ENCODE measurements at places on chromosomes 7 and 10.

DNA sequence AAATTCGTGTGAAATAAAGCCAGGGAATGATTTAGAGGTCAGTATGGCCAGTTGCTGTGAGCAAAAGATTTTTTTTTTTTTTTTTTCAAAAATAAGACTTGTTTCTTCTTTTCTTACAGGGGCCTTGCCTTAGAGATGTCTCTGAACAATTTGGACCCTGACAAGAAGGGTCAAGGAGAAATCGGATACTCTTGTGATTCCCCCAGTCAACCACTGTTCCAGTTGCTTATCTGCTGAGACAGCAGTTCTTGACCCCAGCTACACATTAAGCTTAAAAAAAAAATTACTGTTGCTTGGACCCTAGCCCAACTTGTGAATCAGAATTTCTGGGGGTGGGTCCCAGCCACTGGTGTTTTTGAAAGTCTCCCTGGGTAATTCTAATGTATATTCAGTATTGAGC, 12.0 kb upstream of the FMC1 start:
- DNase-seq: no peak

- no peak for DNase-seq
Measured at GRCh38 chr7:121604627-121605316, 208.7 kb upstream of the FAM3C start.

DNA sequence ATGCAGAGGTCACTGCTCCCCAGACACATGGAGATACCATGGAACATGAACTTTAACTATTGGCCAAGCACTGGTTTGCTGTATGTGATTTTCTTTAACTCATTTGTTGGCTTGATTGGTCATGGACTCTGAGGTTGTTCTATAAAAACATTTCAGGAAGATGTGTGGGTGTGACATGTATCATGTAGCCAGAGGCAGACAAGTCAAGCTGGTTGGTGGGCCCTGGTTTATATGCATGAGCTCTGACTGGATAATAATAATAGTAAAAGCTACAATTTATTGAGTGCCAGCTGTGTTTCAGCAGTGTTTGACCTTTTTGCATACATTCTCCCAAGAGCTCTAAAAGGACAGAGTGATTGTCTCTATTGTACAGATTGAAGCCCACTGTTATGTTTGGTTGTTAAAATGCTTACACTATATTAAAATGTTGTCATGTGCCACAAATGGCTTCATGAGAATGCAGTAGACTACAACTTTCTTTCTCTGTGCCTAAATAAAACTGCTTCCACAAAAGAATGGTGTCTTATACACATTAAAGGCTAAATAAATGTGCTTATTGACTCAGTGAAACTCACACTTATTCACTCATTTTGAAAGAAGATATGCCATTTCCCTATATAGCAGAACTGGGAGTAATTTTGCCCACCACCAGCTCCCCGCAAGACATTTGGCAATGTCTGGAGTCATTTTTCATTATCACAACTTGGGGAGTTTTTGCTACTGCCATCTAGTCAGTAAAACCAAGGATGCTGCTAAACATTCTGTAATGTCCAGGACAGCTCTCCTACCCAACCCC, 243.6 kb upstream of the NFE2L3 start:
- no peak for DNase-seq

DNA sequence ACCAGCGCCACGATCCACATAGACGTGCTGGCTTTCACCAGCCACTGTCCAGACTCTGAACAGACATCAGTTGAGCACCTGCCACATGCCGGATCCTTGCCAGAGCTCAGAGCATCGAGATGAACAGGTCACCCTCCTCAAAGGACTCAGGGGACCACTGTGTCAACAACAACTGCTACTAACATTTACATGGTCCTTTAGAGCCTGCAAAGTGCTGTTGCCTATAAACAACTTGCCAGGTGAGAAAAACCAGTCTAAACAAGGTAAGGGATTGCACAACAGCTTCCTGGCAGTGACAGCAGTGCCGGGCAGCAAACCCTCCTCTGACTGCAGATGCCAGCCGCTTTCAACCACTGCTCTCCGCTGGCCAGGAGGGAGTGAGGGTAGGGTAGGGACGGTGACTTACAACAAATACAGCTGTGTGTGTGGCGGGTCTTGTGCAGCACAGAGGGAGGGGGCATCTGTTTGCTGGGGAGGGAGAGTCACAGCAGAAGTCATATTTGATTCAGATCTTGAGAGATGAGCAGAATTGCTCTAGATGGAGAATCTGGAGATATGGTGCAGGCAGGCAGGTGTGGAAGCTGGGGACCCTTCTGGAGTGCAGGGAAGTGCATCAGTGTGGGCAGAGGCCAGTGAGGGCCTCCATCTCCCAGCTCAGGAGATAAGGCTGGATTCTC, 32.8 kb upstream of the RHEB start:
- no peak for DNase-seq

GRCh38 chr10:103763374-103764202, 91.8 kb downstream of the SH3PXD2A start:
- DNase-seq: no peak

GRCh38 chr7:50615519-50616080, 50.4 kb upstream of the DDC start:
- DNase-seq: no peak

GRCh38 chr10:129853562-129853903, 110.5 kb downstream of the EBF3 start:
- no peak for DNase-seq

DNA sequence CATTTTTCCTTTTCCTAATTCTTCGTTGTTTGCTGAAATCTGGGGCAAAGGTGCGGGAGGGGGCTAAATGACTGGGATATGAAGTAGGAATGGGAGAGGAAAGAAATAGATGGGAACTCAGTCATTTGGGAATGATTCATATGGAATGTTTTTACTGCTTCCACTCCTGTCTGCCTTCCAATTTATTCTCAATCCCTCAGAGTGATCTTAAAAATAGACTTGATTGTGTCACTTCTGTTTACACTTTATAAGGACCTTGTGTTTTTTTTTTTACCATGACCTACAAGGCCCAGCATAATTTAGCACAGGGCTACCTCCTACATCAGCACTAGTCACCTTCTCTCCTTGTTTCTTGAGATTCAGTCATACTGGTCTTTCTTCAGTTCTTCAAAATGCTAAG, 97.9 kb downstream of the PTEN start:
- no peak for DNase-seq

- no peak for DNase-seq
Measured at GRCh38 chr10:79404231-79404609, 41.2 kb downstream of the ZCCHC24 start.

DNA sequence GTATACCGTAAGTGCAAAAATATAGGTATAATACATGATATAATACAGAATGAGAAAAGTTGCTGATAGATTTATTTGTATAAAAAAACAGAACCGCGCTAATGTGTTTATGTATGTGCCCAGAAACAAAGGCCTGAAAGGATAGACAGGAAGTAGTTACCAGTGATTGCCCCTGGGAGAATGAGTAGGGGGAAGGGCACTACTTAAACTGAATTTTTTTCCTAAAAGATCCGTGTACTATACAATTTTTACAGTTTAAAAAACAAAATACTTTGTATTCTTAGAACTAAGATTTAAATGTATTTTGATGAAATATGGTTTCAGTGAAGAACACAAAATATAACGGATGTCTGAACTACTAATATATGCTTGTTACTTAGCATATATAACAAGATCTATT, 2.9 kb downstream of the IPMK start:
- no peak for DNase-seq

GRCh38 chr7:149254181-149254858, 7.7 kb upstream of the ZNF783 start:
- DNase-seq: no peak

DNA sequence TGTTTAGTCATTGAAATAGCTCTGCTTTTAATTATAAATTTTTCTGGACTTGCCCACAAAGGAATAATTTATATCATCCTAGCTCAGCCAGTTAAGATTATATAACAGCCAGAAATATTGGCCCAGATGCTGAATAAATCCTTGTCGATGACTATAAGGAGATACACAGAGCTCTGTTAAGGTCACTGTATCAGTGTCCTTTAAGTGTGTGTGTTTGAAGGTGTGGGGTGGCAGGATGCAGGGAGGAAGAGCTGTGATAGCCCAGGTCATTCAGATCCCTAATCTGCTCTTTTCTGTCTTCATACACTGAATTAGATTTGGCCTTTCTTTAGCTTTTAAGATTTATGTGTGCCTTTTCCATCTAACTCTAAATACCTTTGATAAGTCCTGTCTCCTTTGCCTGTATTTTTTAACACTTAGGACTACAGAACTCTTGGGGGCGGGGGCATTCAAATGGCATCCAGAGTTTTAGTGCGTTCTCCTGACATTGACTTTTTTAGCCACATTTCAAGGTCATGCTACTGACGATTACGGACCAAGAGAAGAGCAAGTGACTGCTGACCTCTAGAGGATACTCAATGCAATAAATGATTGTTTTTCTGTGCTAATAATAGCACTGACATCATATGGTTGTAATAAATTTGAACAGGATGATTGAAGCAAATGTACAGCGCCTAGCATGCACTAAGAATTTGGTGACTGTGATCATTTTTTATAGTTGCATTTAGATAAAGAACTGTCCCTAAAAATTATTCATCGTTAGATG, 172.3 kb downstream of the CACNB2 start:
- DNase-seq: no peak

- no peak for DNase-seq
Measured at GRCh38 chr7:149791-150636, 42.4 kb upstream of the FAM20C start.

- no peak for DNase-seq
Measured at GRCh38 chr10:25441270-25441669, 266.5 kb downstream of the GPR158 start.

- DNase-seq: no peak
Measured at GRCh38 chr10:124695259-124695658, 48.9 kb downstream of the FAM53B start.

GRCh38 chr10:79046741-79047583, 21.8 kb upstream of the ZMIZ1 start:
- no peak for DNase-seq

- DNase-seq: no peak
Measured at GRCh38 chr10:122462533-122463465, 1.4 kb downstream of the HTRA1 start.

DNA sequence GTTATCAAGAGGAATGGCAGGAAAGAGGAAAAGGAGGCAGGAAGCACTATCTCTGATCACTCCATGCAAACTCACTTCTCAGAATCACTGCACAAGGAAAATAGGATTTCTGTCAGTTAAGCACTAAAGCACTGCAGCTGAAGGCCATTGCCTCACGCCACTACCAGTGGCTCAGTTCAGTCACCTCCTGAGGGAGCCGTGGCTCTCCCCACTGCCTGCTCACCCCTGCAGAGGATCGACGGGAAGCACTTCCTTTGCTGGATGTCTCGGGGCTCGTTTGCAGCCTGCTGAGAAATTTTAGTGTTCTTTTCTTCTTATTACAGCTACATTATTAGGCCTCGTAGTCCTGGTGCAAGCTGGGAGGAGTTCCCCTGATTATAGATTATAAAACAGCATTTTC, 90.1 kb upstream of the ADCY1 start:
- no peak for DNase-seq

Measured in dorsolateral prefrontal cortex (tissue), 122 donors.